ENCODE measurements at places on chromosomes 1 and 21. TPM values are rescaled to one million over a fixed set of nuclear protein-coding genes. Genes with fewer than 3 reads are reported as not detected.

The ASPM gene
- total RNA-seq, result 6.4 TPM

The USP48 gene
- 57.9 TPM for total RNA-seq

The HMCN1 gene
- total RNA-seq, result 91.0 TPM

- H3K4me1 ChIP-seq, result no peaks in the 10 kb centered on the region
- no peak overlapping the region for H3K4me3 ChIP-seq
- H3K27me3 ChIP-seq, result no peaks in the 10 kb centered on the region
- no peak overlapping the region for H3K27ac ChIP-seq
- no peak for DNase-seq
These were observed 82.4 kb downstream of the COL11A1 start for GRCh38 chr1:103025858-103026409.

DNA sequence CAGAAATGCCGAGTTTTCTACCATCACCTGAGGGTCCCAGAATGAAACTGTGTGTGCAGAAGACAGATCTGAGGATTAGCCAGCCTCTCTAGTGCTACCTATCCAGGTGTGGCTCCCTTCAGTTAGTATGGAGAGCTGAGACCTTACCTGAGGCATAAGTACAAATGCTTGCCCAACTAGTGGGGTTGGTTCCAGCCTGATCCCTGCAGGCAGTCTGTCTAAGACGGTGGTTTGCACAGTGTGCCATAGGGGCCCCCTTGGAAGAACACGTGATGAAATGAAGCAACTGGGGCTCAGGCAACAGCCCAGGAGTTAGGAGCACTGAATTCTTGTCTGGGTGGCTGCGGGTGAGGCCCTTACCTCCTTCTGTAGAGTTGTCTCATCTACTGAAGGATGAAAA lies 15.6 kb downstream of the S100A7A start:
- H3K36me3 ChIP-seq, result no peaks in the 10 kb centered on the region
- H3K27ac ChIP-seq, result no peak overlapping the region
- no peak for DNase-seq
- H3K4me1 ChIP-seq, result no peaks in the 10 kb centered on the region
- H3K27me3 ChIP-seq, result peaks cover 14% of the 10 kb centered on the region
- H3K4me3 ChIP-seq, result no peak overlapping the region
